Suppressor macrophage treated with lipopolysaccharide for 4 hours (primary cell): ENCODE measurements at places on chromosomes 1 and 21.

DNA sequence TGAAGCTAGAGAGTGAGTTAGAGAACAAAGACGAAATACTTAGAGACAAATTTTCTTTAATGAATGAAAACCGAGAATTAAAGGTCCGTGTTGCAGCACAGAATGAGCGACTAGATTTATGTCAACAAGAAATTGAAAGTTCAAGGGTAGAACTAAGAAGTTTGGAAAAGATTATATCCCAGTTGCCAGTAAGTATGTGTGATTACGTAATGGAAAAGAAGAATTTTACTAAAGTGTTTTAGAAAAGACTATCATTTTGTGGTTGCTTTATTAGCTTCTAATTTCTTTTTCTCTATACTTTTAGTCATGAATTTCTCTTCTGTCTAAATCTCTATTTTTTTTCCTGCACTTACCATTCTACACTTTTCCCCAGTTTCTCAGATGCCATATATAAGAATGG is 26.7 kb downstream of the CCDC18 start:
- DNase-seq, result no peak

- no peak for DNase-seq
Measured at GRCh38 chr1:166066107-166066506, 100.7 kb downstream of the FAM78B start.

DNA sequence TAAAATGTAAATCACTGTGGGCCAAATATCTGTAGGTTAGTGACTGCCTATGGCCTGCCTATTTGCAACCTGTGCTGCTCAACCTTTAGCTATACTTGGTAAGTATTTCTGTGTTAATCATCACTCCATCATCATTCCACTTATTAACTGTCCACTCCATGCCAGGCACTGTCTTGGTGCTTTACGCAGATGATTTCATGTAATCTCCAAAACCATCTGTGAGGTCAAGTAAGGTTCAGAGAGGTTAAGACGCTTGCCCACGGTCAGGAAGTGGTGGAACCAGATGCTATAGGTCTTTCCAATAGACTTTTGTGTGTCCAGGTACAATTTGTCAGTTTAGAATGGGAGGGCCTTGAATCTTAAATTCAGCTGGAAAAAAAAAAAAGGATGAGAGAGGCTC is 10.8 kb upstream of the PHACTR4 start:
- no peak for DNase-seq

GRCh38 chr1:23629708-23630290 is 61.8 kb upstream of the RPL11 start:
- DNase-seq, result no peak

GRCh38 chr1:244851546-244852231 is 12.7 kb downstream of the HNRNPU start:
- no peak for DNase-seq

DNA sequence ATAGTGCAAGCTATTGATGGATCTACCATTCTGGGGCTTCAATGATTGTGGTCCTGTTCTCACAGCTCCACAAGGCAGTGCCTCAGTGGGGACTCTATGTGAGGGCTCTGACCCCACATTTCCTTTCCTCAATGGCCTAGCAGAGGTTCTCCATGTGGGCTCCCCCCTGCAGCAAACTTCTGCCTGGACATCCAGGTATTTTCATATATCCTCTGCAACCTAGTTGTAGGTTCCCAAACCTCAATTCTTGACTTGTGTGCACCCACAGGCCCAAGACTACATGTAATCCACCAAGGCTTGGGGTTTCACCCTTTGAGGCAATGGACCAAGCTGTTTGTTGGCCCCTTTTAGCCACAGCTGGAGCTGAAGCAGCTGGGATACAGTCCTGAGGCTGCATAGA is 35.9 kb upstream of the CFHR3 start:
- DNase-seq, result no peak

DNA sequence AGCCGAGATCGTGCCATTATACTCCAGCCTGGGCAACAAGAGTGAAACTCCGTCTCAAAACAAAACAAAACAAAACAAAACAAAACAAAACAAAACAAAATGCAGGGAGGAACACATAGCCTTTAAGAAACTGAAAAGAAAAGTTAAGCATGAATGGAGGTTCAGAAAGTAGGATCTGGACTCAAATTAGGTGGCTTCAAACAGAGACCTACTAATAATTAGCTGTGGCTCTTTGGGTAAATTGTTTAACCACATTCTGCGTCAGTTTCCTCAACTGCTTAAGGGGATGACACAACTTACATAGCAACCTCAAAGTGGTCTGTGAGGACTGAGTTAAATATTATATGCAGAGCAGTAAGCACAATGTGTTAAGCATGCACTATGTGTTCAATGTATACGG is 458.2 kb downstream of the ADGRL2 start:
- DNase-seq, result no peak

DNA sequence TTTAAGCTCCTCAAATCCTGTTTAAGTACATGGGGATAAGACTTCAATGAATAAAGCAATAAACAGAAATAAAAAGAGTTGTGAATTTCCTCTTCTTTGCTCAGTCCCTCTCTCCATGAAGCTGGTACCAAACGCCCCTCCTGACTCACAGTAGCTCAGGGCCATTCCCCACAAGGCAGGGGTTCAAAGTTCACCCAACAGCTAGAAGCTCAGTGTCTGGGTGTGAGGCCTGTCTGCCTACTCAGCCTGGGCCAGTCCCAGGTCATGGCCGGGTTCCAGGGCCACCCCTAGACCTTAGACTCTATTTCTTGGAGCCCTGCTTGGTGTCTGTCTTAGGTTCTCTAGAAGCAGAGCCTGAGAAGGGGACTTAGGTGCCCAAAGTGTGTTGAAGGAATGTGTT is 251.5 kb downstream of the GRIK3 start:
- no peak for DNase-seq

DNA sequence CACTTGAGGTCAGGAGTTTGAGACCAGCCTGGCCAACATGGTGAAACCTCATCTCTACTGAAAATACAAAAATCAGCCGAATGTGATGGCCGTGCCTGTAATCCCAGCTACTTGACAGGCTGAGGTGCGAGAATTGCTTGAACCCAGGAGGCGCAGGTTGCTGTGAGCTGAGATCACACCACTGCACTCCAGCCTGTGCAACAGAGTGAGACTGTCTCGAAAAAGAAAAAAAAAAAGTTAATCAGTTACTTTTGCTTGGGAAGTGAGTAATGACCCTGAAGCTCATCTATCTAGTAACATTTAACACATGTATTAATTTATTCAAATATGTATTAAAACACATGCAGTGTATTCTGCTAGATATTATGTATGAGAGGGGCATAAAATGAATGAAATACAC is 49.4 kb downstream of the ZNF326 start:
- no peak for DNase-seq

- no peak for DNase-seq
Measured at GRCh38 chr21:18715606-18716005, 312.0 kb upstream of the TMPRSS15 start.

GRCh38 chr1:200075522-200075921 is 48.0 kb downstream of the NR5A2 start:
- DNase-seq, result no peak

DNA sequence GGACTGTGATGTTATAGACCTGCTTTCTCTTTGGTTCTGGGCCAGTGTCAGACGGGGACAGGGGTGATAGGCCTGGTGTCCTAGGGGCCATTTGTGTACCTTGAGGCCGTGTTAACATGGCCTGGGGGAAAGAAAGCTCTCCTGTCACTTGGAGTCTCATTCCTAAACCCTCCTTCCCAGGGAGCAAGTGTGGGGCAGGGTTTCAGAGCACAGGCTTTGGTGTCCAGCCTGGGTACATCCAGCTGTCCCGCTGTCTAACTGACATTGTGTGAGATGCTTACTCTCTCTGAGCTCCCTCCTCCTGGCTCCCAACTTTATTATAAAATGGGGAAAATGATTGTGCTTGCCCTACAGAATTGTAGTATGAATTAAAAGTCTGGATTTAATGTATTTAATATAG is 32.6 kb upstream of the EPHA8 start:
- no peak for DNase-seq

GRCh38 chr1:38612951-38613350 is 246.6 kb downstream of the RRAGC start:
- DNase-seq, result no peak

DNA sequence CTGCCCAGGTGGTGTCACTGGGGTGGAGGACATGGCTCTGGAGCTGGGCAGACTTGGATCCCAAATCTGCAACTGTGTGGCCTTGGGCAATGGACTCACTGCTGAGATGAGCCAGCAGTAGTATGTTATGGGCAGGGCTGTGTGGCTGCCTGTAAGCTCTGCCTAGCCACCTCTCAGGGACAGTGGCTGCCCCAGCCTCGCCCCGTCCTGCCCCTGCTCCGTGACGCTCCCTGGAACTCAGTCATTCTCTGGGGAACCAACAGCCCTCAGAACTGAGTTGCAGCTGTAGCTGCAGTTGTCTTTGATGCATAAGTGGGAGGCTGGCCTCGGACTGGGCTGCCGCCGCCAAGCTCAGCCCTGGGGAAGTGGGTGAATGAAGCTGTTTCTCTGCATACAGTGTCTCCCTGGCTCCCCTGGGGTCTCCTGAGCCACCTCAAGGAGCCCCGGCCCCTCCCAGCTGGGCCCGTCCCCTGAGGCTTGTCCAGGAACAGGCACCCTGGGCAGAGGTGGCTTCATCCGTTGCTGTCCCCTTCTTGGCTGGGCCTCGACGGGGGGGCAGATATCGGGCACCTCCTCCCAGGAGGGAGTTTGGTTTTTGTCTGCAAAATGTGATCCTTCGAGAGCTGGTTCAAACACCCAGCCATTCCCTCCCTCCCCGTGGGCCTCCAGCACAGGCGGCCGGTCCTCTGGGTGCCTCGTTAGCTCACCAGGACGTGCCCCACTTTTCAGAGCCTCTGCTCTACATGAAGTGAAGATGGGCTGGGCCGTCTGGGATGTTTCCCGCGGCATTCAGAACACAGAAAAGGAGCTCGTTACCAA is 26.2 kb upstream of the PLCH2 start:
- DNase-seq, result no peak

DNA sequence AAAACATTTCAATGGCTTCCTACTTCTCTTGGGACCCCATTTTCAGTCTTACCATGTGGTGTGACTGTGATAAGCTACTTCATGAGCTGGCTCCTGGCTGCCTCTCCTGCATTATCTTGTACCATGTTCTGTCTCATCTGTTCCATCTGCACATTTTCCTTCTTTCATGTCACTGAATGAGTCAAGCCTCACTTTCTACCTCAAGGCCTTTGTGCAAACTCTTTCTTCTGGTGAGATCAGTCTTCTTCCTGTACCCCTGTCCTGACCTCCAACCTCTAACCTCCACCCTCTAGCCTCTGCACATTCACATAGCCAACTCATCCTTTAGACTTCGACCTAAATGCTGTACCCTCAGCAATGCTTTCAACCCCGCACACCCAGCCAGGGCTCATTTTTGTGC is 9.6 kb upstream of the FAM78B start:
- no peak for DNase-seq

GRCh38 chr1:174276087-174276486 is 116.8 kb downstream of the RABGAP1L start:
- no peak for DNase-seq

GRCh38 chr1:228155596-228156514 is 6.1 kb downstream of the GJC2 start:
- no peak for DNase-seq

- no peak for DNase-seq
Measured at GRCh38 chr1:151907363-151908139, 1.8 kb downstream of the THEM4 start.

- no peak for DNase-seq
Measured at GRCh38 chr1:31201931-31202360, 37.7 kb downstream of the NKAIN1 start.

DNA sequence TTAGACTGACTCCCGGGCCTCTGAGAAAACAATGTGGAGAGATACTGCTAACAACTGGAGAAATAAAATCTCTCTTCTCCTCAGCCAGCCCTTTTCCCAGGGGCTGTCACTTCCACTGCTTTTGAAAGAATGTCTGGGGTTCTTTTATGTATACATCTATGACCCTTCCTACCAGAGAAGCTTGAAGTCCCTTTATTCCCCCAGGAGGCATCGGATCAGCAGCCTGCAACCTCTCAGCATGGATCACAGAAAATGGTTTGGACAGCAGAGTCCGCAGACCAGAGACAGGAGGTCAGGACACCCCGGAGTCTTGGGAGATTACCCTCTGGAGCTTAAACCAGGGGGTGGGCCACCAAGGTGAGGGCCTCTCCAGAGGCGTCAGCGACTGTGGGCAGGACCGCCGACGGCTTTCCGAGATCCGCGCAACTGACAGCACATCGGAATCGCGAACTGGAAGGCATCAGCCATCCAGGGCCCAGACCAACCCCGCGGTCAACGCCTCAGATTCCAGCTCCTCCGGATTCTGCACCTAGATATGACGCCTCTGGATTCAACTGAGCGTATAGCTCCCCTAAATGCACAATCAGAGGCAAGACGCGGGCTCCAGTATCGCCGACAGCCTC is 1.0 kb downstream of the EPHA10 start:
- DNase-seq, result no peak

DNA sequence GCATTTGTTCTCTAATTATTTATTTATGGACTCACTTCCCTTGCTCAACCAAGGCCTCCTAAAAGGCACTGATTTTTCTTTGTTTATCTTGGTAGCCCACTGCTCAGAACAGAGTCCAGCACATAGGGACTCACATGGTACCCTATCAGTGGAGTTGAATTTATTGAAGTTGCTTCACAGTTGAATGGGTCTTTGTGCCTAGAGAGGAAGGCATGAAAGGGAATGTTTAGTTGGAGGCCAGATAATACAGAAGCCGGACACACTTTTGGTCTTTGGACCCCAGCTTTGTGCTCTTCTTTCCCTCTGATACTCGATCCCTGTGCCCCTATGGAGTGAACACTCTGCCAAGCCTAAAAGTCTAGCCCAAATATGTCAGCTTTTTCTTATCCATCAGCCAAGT is 429.0 kb downstream of the PRDM2 start:
- DNase-seq, result no peak

GRCh38 chr1:226960256-226960655 is 20.2 kb downstream of the COQ8A start:
- DNase-seq, result no peak

- no peak for DNase-seq
Measured at GRCh38 chr1:12554521-12555305, 63.3 kb downstream of the DHRS3 start.

- DNase-seq, result no peak
Measured at GRCh38 chr21:43762303-43763128, 13.6 kb downstream of the CSTB start.

- no peak for DNase-seq
Measured at GRCh38 chr1:196543833-196544232, 64.4 kb downstream of the KCNT2 start.

- DNase-seq, result no peak
Measured at GRCh38 chr1:2372551-2373490, 18.5 kb downstream of the MORN1 start.

GRCh38 chr21:31545036-31545435 is 114.5 kb upstream of the SOD1 start:
- no peak for DNase-seq
